ENCODE measurements at places on chromosomes 3 and 15.

GRCh38 chr3:172394692-172395091 lies 53.6 kb downstream of the GHSR start:
- DNase-seq, result no peak

GRCh38 chr3:128395500-128396162 lies 71.1 kb downstream of the DNAJB8 start:
- DNase-seq, result no peak

DNA sequence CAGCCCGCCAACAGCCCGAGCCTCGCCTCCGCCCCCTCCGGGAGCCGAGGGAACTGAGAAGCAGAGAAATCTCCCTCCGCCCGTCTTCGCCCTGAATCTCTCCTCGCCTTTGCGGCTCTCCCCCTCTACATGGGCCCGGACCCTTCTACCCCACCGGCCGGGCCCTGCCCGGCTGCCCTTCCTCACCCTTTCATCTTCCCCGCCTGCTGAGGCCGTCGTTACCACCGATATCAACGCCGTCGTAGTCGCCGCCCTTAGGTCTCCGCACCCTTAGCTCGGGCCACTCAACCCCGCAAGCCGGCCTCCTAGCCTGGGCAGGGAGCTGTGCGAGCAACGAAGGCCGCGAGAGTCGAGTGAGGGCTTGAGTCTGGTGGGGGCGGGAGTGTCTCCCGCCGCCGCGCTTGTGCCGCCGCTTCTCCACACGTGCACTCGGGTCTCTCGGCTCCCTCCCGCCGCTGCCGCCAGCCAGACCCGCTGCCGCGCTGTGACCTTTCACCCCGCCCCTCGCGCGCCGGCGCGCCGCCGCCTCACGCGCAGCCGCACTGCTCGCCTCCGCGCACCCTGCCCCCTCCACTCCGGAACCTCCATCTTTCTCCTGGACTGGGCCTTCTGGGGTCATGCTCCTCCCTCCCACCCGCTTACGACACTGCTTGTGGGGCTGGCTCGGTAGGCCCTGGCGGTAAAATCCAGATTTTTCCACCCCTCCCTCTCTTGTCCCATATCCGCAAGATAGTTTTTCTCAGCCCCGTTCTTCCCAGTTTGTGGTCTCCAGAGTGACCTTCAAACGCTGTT lies at the start of gene NAA50:
NAA50 (minus strand) TSS at position 494 of the 792 bp plus-strand sequence; CDS start at position 194, 300 bp downstream.
- DNase-seq, result peak; percentile 91

- no peak for DNase-seq
These were observed 35.3 kb downstream of the MKRN2 start for GRCh38 chr3:12591997-12592715.

DNA sequence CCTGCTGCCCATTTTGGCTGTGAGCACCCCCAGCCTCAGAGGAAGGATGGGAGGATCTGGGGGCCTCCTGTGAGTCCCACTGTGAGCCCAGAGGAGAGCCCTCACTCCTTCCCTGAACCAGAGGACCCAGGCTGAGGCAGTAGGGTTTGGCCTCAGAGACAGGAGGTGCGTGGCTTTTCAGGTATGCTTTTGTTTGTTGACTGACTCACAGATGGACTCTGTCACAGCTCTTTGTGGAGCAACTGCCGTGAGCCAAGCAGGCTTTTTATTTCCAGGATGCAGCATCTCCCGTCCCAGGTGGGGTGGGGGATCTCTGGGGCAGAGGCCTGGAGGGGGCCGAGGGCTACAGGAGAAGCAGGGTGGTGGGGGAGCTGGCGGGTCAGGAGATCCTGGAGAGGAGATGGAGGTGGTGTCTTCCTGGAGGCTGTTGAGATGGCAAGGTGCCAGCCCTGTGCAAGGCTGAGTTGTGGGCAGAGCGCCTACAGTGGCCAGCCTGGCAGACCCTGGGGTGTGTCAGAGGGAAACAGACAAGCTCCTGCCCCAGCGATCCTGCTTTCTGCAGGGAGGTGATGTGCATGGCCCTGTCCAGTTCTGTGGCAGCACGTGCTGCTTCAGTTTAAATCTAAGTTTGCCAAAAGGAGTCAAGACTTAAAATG lies 24.0 kb downstream of the PLXNA1 start:
- DNase-seq, result no peak

DNA sequence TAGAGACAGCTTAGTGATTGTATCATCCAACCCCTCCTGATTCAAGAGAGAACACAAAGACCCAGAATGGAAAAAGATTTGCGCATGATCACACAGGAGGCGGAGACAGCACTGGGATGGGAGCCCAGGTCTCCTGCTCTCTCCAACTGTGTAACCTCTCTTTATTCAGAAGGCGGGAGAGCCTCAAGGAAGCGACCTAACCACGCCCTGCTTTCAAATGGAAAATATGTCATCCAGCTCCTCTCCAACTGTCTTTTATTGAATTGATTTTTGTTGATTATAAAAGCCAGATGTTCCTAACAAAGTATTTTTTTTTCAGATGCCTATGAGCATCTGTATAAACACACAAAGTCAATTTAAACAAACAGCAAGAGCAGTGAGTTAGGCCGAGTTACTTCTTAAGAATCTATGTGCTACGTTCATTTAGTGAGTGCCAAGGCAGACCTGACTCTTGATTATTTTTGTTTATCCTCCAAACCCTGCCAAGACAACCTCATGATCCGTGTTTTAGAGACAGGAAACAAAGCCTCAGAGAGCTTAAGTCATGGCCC lies 74.5 kb downstream of the BFSP2 start:
- DNase-seq, result no peak

DNA sequence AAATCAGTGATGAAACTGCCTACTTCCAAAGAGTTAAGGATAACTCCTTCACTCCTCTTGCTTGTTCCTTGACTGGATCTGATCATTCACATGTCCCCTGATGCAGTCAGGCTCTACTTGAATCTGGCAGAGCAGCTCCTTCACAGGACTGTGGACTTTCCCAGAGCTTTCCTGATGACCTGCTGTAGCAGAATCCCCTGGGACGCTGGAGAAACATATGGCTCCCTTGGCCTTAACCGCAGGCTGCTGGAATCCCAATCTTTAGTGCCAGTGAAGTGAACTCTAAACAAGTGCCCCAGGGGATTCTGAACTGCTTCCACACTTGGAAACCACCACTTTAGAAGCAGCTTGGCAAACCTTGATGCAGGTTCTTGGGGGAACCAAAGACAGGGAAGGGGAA lies 217.8 kb downstream of the CHST2 start:
- no peak for DNase-seq

DNA sequence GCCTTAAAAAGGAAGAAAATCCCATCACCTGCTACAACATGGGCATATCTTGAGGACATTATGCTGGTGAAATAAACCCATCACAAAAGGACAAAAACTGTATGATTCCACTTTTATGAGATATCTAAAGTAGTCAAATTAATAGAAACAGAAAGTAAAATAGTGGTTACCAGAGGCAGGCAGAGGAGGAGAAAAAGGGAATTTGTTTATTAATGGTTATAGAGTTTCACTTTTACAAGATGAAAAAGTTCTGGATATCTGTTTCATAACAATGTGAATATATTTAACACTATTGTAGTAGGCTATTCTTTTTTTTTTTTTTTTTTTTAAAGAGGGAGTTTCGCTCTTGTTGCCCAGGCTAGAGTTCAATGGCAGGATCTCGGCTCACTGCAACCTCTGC lies 40.4 kb downstream of the DPH3 start:
- no peak for DNase-seq

DNA sequence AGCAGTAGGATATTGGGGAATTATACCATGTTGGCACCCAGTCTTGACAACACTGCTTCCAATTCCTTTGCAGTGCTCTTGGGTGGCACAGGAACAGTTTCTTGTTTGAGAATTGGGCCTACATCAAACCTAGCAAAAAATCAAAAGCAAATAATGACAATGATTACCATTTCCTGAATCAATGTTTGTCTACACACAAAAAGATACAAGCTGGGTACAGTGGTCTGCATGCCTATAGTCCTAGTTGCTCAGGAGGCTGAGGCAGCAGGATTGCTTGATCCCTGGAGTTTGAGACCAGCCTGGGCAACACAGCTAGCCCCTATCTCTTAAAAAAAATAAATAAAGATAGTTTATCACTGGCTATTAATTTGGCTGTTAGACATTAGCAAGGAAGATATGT lies 8.0 kb downstream of the MTFMT start:
- no peak for DNase-seq

- DNase-seq, result no peak
These were observed 99.7 kb downstream of the VGLL4 start for GRCh38 chr3:11543948-11544387.

- DNase-seq, result no peak
These were observed 124.5 kb downstream of the MAGI1 start for GRCh38 chr3:65914032-65914739.

GRCh38 chr15:45799508-45799907 lies 164.7 kb downstream of the SQOR start:
- no peak for DNase-seq

- no peak for DNase-seq
These were observed 8.9 kb downstream of the PRKCD start for GRCh38 chr3:53169832-53170324.

DNA sequence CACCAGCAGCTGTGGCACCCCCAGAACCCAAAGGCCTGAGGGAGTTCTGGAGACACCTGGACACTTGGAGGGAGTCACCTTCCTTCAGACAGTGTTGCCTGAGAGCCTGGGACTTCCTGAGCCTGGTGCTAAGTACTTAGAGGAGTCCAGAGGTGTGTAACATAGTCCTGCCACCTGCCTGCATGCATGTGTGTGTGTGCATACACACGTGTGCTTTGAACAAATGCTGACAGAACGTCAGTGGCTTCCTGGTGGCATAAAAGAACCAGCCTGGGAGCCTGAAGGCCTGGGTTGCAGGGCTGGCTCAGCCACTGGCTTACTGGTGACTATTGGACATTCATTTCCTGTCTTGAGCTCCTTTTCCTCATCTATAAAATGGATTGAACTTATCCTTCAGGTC lies 3.2 kb upstream of the CPN2 start:
- DNase-seq, result no peak

- DNase-seq, result no peak
These were observed 3.0 kb upstream of the LPP start for GRCh38 chr3:188150982-188151381.

DNA sequence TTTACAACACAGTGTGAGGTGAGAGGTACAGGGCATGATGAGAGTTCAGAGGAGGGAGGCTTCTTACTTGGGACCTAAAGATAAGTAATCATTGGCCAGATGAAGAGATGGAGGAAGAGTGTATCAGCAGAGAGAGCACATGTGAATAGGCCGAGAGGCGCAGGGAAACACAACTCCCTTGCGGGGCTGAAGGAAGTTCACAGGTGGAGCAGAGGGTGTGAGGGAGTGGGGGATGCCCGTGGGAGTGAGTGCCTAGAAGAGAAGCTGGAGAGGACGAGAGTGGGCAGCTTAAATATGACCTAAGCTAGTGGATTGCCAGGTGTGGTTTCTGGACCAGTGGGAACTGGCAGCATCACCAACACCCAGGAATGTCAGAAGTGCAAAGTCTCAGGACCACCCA lies 98.2 kb upstream of the TBC1D5 start:
- no peak for DNase-seq

- DNase-seq, result no peak
These were observed 35.4 kb upstream of the TSC22D2 start for GRCh38 chr3:150372722-150373121.

DNA sequence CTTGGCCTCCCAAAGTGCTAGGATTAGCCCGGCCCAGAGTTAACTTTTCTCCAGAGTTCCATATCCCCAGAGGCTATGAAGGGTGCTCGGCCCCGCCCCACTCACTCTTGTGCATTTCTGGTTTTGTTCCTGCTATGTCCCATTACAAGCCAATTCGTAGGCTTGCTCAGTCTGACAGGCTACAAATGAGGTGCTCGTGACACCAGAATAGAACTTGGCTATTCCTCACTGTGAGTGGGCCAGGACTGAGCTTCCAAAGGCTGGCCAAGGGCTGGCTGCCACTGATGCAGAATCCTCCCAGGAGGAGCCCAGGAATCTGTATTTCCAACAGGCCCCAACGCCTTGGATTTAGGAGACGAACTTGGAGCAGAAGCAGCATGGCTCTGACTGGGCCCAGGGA lies 282.7 kb upstream of the C2CD4B start:
- no peak for DNase-seq

DNA sequence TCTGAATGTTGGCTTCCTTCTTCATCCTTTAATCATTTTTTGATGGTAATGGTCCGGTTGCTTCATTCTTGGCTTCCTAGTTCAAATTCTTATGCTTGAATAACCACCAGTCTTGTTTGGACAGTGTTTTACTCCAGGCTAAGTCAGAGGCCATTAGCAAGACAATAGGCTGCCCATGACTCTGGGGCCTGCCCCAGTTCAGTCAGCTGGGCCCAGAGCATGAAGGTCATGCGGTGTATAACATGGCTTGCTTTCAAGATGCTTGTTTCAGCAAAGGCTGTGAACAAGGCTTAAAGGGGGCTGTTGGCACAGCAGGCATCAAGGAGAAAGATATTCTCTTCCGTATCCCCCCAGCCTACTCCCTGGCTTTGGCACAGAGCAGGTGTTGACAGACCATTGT lies 13.7 kb downstream of the TM4SF18 start:
- DNase-seq, result no peak

GRCh38 chr3:141707741-141708203 lies 30.3 kb upstream of the RNF7 start:
- DNase-seq, result no peak

GRCh38 chr15:69086427-69087204 lies 72.1 kb downstream of the NOX5 start:
- DNase-seq, result no peak

- DNase-seq, result no peak
These were observed 748 bp upstream of the AVEN start for GRCh38 chr15:34039790-34040113.

DNA sequence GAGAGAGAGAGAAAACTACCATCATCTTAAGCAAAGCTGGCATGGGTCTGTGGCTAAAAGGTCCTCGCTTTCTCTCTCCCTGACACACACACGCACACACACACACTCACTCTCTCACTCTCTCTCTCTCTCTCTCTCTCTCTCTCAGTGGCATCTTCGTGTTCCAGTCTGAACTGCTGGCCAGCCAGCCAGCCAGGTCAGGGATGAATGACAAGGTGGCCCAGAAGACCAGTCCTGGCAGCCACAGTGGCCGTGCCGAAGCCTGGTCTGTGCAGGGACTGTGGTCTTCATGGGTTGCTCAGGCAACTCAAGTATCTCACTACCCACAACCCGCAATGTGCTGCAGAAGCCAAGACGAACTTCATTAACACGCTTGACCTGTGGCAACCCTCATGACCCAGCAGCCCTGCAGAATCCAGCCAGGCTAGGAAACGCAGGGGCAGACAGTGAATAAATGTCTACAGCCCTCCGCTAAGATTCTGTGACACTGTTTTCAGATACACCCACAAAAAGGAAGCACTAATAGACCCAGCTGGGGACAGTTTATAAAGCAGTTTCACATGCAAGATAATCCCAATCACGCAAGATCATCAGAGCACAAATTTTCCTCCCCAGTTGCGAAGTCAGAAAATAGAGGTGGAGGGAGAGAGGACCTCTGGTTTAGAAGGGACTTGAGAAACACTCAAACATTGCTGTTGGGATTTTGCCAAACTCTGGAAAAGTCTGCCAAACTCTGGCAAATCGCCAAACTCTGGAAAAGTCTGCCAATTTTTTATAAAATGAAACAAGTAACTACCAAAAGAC lies 66.4 kb downstream of the XXYLT1 start:
- DNase-seq, result no peak

GRCh38 chr3:156670077-156670476 lies 4.3 kb upstream of the TIPARP start:
- no peak for DNase-seq
